ENCODE measurements at places on chromosomes 5 and 9.

DNA sequence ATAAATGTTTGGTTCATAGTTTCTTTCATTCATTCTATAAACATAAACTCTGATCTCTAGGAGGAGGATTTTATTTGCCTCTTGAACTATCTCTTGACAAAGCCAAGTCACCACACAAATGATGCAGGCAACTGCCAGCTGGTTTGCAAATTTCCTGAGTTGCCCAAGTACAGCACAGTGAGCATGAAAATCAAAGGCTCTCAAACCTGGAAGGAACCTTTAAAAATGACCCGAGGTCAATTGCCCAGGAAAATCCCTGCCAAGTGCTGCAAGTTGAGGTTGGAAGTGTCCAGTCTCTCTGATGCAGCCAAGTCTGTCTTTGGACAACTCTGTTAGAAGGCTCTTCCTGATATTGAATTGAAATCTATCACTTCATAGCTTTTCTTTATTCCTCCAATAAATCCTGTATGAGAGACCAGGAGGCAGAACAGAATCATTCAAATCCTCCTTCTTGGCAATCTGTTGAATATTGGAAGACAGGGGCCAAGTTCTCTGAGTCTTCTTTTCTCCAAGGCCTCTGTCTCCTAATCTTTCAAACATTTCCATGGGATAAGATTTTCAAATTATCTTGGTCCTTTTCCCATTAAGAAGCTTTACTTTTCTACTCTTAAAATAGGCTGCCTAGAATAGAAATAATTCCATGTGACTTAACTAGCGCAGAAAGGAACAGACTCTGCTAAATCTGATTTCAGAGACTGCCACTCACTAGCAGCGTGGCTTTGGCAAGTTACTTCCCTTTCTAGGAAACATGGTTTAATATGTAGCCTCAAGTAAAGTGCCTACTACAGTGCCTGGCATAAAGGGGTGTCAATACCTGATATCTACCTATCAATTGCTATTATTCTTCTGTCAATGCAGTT lies 159.2 kb downstream of the SNX18 start:
- DNase-seq: no peak

GRCh38 chr5:133715616-133716015 lies 103.3 kb upstream of the FSTL4 start:
- no peak for DNase-seq

DNA sequence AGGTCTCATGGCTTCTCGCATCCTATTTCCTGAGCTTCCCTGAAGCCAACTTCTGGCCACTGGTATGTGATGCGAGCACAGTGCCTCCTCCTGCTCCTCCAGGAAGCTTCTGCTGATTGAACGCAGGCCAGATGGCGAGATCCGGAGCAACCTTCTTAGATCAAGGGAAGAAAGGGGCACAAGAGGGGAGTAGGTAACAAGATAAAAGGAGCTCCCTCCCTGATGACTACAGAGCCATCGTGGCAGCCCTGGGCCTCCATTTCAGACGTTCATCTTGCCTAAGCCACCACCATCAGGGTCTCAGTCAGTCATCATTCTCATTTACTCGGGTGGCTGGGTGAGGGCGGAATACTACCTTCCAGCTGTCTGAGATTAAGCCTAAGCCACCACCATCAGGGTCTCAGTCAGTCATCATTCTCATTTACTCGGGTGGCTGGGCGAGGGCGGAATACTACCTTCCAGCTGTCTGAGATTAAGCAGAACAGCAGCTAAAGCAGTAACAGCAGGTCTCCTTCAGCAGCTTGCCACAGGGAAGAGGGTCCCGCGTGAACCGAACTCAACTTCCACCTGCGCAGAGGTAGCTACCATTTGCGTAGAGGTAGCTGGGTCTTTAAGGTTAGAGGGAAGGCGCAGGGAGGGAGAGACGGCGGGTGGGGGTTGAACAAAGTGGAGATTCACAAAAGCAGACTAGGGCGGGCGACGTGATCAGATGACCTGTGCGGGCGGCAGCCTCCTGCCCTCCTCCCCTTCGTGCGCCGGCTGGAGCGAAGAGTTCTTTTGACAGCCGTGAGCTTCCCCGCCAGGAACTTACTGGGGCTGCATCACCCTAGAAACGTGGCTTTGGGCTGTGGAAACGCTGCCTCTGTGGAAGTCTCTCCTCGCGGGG lies 27.9 kb upstream of the MGAT1 start:
- DNase-seq: peak; percentile 75

DNA sequence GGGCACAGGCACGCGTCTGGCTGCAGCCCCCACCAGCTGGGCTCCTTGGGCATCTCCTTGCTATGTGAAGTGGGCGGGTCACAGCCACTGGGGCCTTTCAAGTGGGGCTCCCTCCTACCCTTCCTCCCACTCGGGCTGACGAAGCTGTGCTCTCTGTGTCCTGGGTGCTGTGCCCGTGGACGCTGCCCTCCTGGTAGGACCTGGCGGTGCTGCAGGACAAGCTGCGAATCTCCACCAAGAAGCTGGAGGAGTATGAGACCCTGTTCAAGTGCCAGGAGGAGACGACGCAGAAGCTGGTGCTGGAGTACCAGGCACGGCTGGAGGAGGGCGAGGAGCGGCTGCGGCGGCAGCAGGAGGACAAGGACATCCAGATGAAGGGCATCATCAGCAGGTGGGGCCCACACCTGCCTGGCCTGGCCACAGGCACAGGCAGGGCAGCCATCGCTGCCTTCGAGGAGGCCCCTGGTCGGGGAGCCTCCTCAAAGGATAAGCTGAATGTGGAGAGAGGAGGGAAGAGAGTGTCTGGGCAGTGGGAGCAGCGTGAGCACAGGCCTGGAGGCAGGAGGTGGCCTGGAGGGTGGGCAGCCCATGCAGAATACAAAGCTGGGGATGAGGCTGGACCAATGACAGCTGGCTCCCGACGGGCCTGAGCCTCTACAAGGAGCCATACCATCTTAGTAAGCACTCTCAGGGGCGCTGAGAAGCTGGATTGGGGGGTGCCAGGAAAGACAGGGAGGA lies 124.7 kb downstream of the DAB2IP start:
- no peak for DNase-seq

- DNase-seq: no peak
Observed at GRCh38 chr5:56530626-56531138, 284.7 kb upstream of the MAP3K1 start.

- DNase-seq: no peak
Observed at GRCh38 chr9:135083831-135084230, 3.6 kb upstream of the OLFM1 start.

- DNase-seq: no peak
Observed at GRCh38 chr5:98605426-98605825, 168.0 kb upstream of the RGMB start.

DNA sequence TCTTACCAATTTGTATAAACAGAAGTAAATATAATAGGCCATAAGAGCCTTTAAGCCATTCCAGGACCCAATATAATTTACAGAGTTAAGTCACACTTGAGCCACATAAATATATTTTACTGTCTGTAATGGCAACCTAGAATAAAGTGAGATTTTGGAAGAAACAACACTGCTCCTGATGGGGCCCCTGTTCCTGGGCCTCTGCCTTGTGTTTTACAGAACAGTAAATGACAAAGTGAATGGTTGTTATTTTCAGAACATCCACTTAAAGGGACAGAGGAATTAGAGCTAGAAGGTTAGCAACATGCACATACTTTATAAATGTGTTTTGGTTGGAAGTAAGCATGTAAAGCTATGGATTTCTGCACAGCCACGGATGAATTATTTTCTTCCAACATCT lies 3.6 kb downstream of the PTGER4 start:
- no peak for DNase-seq

All from stimulated activated CD4-positive, alpha-beta T cell treated with anti-CD3 and anti-CD28 coated beads, Interleukin-15, amount 100 ng/mL, for 24 hours (primary cell).